ENCODE measurements at places on chromosomes 4 and X.
A peak's percentile ranks its signal among the peaks of the same experiment; 100 is the strongest.

- DNase-seq: no peak
Measured at GRCh38 chr4:146072376-146072775, 103.1 kb upstream of the LSM6 start.

GRCh38 chr4:163200727-163201349 lies 34.1 kb upstream of the NAF1 start:
- DNase-seq: no peak

- DNase-seq: peak; percentile 34
Measured at GRCh38 chr4:26331380-26331950, 10.7 kb downstream of the RBPJ start.

- no peak for DNase-seq
Measured at GRCh38 chr4:7513671-7514070, 78.9 kb upstream of the PSAPL1 start.

Data from DMS79 (cell line).